Tracheal epithelial cell (primary cell): ENCODE measurements at places on chromosomes 13 and 19. TPM values are rescaled to one million over a fixed set of nuclear protein-coding genes. Genes with fewer than 3 reads are reported as not detected.

MIA gene
- total RNA-seq = 0.24 and 0.64 TPM in 2 replicates

LHB gene
- total RNA-seq = 1.9 TPM in 1 of 2 replicates, not detected in the other

AMER2 gene
- total RNA-seq = not detected in 2 replicates

NLRP5 gene
- total RNA-seq = not detected in 2 replicates

CLIP3 gene
- 0.24 TPM in 1 of 2 replicates, not detected in the other for total RNA-seq

DACH1 gene
- total RNA-seq = not detected in 2 replicates

GPC6 gene
- total RNA-seq = 4.0 and 16.6 TPM in 2 replicates

ZNF460 gene
- 97.6 and 134 TPM in 2 replicates for total RNA-seq

CCL25 gene
- not detected in 2 replicates for total RNA-seq

PDX1 gene
- total RNA-seq = not detected in 2 replicates

NDFIP2 gene
- 107 and 109 TPM in 2 replicates for total RNA-seq

KIR3DL1 gene
- not detected in 2 replicates for total RNA-seq

ZNF441 gene
- 4.6 and 6.4 TPM in 2 replicates for total RNA-seq

ADGRE3 gene
- not detected in 2 replicates for total RNA-seq

LATS2 gene
- total RNA-seq = 5.8 and 10.6 TPM in 2 replicates

ZNF417 gene
- total RNA-seq = 8.3 and 9.9 TPM in 2 replicates

BCAM gene
- total RNA-seq = 24.3 and 36.0 TPM in 2 replicates

FSD1 gene
- total RNA-seq = 1.9 TPM in 1 of 2 replicates, not detected in the other

WDR88 gene
- total RNA-seq = not detected in 2 replicates

TMEM272 gene
- under 0.01 TPM in 1 of 2 replicates, not detected in the other for total RNA-seq

FCAR gene
- total RNA-seq = not detected in 2 replicates

ACER1 gene
- not detected in 2 replicates for total RNA-seq

CEP89 gene
- 4.7 and 7.5 TPM in 2 replicates for total RNA-seq

IGFL2 gene
- total RNA-seq = 0.48 and 0.85 TPM in 2 replicates

C13orf46 gene
- under 0.01 TPM in 1 of 2 replicates, not detected in the other for total RNA-seq

ZNF845 gene
- total RNA-seq = 8.9 and 11.5 TPM in 2 replicates

MRPS12 gene
- total RNA-seq = 60.5 and 70.6 TPM in 2 replicates

ZNF430 gene
- total RNA-seq = 14.2 and 14.5 TPM in 2 replicates

PVR gene
- 84.0 and 177 TPM in 2 replicates for total RNA-seq

PRX gene
- 1.9 and 4.5 TPM in 2 replicates for total RNA-seq

EHD2 gene
- total RNA-seq = 83.3 and 88.2 TPM in 2 replicates

RASIP1 gene
- 2.9 and 3.2 TPM in 2 replicates for total RNA-seq

CATSPERD gene
- total RNA-seq = not detected in 2 replicates

CGB2 gene
- 1.9 TPM in 1 of 2 replicates, not detected in the other for total RNA-seq
